ENCODE measurements at places on chromosomes 7 and 10. TPM values are rescaled to one million over a fixed set of nuclear protein-coding genes. Genes with fewer than 3 reads are reported as not detected.

DNA sequence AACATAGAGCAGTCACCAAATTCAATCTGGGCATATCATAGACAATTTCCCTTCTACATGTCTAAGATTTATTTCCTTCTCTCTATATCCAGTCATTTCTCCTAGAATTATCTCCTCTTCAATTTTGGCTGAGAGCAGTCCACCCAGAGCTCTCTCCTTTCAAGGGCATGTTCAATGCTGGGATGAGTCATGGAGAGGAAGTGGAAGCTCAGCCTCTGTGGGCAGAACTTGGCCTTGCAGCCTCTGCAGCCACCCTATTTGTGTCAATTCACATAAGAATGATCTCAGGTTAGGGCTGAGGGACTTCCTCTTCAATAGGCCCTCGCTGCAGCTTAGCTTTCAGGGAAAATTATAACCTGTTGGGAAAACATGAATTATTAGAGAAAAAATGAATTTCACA, 560.8 kb downstream of the POM121L12 start:
- DNase-seq = no peak
- H3K4me1 ChIP-seq = no peaks in the 10 kb centered on the region
- H3K4me3 ChIP-seq = no peak overlapping the region
- no peak overlapping the region for H3K27ac ChIP-seq
- H3K36me3 ChIP-seq = no peaks in the 10 kb centered on the region

DNA sequence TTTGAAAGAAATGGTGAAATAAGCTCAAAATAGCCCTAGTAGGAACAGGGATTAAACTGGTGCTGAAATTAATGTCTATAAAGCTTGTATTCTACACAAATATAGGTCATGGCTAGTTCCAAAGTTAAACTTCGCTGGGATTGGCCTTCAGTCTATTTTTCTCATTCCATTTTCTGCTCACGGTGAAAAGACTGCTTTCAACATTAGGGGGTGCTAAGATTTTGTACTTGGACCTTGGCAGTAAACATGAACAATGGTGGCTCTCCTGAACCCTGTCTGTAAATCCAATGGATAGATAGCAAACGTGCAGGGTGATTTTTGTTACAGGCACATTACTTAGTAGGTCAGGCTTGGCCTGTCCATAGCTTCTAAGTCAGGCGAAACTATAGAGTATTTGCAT, 36.0 kb upstream of the RSU1 start:
- H3K36me3 ChIP-seq = no peaks in the 10 kb centered on the region
- H3K4me3 ChIP-seq = no peak overlapping the region
- DNase-seq = no peak
- no peaks in the 10 kb centered on the region for H3K27me3 ChIP-seq
- no peaks in the 10 kb centered on the region for H3K4me1 ChIP-seq
- H3K27ac ChIP-seq = no peak overlapping the region

DNA sequence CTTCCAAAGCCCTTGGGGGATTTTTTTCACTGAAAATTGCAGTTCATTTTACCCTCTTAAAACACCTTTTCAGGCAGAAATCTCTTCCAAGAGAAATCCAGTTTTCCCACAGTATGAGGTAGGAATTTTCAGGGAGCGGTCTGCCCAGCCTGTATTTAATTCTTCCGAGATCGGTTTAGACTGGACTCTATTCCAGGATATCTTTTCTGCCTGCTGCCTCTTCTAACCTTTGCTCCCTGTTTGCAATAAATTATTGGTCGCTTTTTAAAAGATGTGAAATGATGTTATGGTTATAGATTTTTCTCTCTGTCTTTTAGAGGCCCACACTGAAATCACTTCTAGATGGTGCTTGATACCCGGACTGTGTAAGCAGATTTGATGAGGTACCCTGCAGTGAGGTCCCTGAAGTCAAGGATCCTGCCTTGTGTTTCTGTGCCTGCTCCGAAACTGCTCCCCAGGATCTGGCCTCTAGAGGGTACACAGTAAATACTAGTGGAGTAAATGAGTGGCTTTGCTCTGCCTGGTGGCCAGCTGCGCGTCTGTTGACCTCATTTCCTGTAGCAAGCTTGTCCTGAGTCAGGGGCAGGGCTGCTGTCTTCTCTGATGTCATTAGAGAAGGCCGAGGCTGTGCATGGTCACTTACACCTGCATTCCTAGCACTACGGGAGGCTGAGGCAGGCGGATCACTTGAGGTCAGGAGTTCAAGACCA, 191.6 kb downstream of the FANK1 start:
- H3K27ac ChIP-seq = no peak overlapping the region
- no peaks in the 10 kb centered on the region for H3K36me3 ChIP-seq
- no peak for DNase-seq
- H3K27me3 ChIP-seq = no peaks in the 10 kb centered on the region

Gene PBLD
- total RNA-seq = 3.2 TPM

Gene MALRD1
- total RNA-seq = 0.11 TPM

Gene BMS1
- 34.5 TPM for total RNA-seq

Gene NEUROG3
- total RNA-seq = not detected
